ENCODE measurements at places on chromosomes 12 and 14.

- no peak for DNase-seq
Measured at GRCh38 chr12:9754099-9754927, 6.4 kb downstream of the CD69 start.

- no peak for DNase-seq
Measured at GRCh38 chr14:87898301-87898700, 94.7 kb downstream of the GALC start.

DNA sequence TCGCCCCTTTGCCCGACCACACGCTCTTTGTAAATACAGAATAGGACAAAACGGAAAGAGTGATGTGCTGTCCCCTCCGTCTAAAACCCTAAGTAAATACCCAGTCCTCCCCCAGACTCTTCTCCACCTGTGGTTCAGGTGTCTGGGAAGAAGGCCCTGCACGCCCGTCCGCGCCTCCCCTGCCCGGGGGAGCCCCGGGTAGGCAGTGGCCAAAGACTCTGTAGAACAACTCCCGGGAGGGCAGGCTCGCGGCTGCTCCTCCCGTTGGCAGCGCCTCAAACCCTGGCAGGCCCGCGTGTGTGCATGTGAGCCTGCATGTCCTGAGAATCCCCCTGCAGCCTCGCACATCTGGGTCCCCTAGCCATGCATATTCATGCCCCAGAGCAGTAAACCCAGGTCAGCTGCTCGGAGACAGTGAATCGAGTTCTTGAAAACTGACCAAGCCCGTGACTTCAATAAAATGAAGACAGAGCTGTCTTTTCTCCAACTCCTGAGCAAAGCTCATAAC is 165.8 kb downstream of the MON2 start:
- no peak for DNase-seq

- no peak for DNase-seq
Measured at GRCh38 chr14:30873308-30874119, 845 bp upstream of the COCH start.

DNA sequence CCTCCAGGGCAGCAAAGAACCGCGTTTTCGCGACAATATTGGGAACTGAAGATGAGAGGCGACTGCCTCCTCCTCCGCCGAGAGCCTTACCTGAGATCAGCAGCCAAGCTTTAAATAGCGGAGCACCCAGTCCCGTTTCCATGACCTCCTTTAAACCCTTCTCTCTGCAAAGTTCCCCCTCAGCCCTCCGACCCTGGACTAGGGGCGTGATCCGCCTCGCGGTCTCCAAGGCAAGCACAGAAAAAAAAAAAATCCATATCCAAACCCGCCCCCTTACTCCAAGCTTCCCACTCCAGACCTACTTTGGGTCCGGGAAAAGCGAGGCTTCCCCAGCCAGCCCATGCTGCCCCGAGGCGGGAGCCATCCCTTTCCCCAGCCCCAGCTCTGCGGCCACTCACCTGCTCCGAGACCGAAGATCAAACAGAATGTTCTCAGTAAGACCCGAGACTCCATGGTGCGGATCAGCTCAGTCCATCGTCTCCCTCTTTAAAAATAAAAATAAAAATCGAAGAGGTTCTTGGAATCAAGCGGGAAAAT is 630 bp downstream of the NELL2 start:
- DNase-seq: peak; percentile 19

GRCh38 chr12:124053851-124054250 is 80.8 kb downstream of the ZNF664 start:
- no peak for DNase-seq

DNA sequence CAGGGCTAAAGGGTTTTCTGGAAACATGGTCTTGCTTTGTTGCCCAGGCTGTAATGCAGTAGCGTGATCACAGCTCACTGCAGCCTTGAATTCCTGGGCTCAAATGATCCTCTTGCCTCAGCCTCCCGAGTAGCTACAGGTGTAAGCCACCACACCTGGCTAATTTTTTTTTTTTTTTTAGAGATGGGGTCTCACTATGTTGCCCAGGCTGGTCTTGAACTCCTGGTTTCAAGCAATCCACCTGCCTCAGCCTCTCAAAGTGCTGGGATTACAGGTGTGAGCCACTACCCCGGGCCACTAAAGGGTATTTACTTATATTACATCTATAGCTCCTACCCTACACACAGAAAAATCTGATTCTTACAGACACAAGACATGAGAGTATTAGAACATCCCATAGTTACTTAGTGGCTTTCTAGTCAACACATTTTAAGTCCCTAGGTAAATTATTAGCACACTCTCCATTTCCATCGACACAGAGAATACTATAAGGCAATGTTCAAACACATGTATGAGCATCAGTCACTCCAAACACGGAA is 6.2 kb upstream of the DCAF11 start:
- DNase-seq: no peak

- no peak for DNase-seq
Measured at GRCh38 chr12:3537719-3538465, 46.9 kb downstream of the PRMT8 start.

- DNase-seq: peak; percentile 40
Measured at GRCh38 chr12:6688543-6688998, 604 bp downstream of the ZNF384 start.

GRCh38 chr12:42590330-42590934 is 886 bp upstream of the PRICKLE1 start:
- no peak for DNase-seq

DNA sequence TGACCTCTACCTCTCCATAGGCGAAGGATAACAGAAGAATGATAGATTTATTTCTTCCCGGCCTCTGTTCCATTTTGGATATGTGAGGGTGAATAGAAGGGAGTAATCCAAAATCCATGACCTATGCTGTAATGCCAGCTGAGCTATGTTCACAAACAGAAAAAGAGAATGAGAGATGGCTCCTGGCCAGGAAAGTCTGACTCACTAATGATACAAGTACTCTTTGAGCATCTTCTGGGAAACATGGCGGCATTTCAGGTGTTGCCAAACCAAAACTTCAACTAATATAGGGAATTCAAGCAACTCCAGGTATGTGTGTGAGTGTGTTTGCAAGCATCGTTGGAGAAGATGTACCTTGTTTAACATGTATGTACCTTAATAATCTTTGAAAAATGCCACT is 55.1 kb downstream of the MED13L start:
- DNase-seq: no peak

GRCh38 chr12:56358836-56359532 is 923 bp downstream of the STAT2 start:
- no peak for DNase-seq

All from CD4-positive, alpha-beta memory T cell (primary cell).